Mucosa of gallbladder (tissue), 1 donor: ENCODE measurements at places on chromosomes 7 and 10.

DNA sequence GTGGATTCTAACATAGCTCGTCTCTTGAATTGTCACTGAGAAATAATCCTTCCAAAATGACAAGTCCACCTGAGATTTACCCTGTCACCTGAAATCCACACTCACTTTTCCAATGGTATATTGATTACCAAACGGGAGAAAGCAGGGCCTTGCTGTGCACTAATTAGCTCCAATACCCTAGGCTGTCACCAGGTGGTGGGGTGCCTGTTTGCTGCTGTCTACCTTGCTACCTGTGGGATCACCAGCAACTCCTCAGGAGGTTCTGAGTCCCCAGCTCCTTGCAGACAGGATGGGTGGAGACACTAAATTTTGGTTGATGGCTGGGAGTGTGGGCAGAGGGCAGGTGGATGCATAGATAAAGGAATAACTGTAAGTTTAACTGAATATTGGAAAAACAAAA, 237.2 kb upstream of the ZNF32 start:
- no peak for DNase-seq

DNA sequence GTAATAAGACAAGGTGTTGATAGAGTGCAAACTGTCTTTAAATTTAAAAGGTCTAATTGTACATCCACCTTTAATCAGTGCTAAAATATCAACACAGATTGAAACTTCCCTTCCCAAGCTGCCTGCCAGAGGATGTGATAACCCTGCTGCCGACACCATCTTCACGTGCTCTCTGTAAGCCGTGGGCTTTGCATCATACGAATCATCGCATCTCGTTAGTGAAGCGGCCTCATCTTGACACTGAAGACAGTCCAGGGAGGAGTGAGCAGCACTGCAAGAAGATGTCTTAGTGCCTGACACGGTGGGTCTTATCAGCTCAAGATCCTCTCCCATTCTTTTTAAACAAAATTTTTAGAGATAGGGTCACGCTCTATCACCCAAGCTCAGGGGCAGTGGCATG, 518.8 kb downstream of the PTPRN2 start:
- DNase-seq: no peak

- DNase-seq: peak; percentile 71
These were observed at the start of gene GLI3 for GRCh38 chr7:42236976-42237810. Gene GLI3 (minus strand): TSS chr7:42237209. CDS start chr7:42223253, 13,956 bp downstream.

- DNase-seq: no peak
These were observed at the start of gene NODAL for GRCh38 chr10:70441161-70441894. Gene NODAL (minus strand): TSS chr10:70441681. CDS start chr10:70441667, 14 bp downstream.

GRCh38 chr7:50978633-50979215, 196.0 kb upstream of the GRB10 start:
- DNase-seq: no peak

GRCh38 chr7:151714201-151714600, 162.7 kb downstream of the PRKAG2 start:
- DNase-seq: no peak

DNA sequence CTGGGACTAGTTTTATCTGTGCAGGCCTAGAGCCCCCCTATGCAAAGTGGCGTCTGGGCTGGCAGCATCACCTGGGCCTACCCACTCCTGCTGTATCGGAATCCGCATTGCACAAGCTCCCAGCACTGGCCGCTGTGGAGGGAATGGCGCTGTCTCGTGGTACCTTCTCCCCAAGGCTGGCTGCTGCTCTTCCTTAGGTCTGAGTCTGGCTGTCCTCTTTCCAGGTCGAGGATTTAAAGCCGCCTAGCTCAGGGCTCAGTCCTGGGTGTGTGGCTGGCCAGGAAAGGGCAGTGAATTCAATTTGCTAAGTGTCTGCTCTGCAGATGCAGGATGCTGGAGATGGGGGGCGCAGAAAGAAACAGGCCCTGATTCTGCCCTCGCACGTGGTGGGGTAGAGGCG, 44.7 kb downstream of the MGMT start:
- DNase-seq: no peak

DNA sequence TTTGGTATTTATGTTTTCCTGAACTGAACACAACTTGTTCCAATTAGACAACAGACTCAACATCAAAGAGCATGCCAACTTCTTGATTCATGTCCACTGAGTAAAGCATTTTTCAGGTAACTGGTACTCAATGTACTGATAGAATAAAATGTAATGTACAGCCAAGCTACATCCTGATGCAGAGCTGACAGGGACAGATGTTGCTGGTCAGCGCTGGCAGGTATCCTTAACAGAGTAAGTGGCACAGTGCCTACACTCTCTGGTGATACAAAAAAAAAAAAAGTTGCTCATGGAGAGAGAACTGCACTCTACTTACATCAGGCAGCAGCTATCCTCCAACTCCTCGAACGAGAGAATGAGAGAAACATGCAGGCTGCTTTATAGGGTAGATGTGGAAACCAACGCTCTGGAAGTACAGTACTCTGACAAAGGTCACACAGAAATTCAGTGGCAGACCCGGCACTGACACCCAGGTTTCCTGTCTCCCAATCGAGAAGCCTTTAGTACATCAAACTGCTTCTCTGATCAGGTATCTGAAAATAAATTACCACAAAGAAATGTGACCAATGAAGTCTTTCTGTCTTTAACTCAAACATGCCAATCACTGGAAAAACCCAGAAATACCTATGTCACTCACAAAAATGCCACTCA, 4.6 kb downstream of the ITGB1 start:
- DNase-seq: no peak

DNA sequence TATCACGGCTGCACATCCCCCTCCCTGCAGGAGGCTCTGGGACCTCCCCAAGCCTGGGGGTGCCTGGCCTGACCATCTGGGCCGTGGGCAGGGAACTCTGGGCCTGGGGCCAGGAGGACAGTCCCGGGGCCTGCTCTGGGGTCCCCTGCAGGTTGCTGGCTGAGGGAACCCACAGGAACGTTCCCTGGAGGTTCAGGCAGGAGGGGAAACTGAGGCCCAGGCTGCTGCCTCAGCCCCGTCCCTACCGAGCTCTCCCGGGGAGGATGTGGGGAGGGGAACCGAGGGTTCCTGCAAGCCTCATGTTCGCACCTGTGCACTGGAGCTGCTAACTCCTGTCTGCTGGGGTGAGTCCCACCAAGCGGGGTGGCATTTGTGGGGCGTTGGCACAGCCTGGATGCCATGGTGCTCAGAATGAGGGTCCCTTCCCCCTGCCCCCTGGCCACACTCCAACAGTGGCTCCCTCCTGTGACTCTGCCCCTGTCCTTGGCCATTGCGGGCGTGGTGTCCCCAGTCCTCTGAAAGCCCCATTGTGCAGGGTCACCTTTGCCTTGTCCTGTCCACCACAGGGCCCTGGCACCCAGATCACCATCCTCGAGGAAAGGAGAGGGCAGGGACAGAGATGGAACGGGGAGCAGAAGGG, 9.4 kb downstream of the ELFN1 start:
- DNase-seq: no peak

GRCh38 chr10:1068380-1069361, 12.5 kb downstream of the WDR37 start:
- DNase-seq: no peak

- DNase-seq: no peak
These were observed at the start of gene GIMAP2 for GRCh38 chr7:150685219-150686029. Gene GIMAP2 (plus strand): TSS chr7:150685706. CDS start chr7:150687060, 1,354 bp downstream.

- DNase-seq: no peak
These were observed 151.9 kb downstream of the ZMYND11 start for GRCh38 chr10:287026-287709.
